IMR-90 (cell line): ENCODE measurements at places on chromosomes 12 and 14. TPM values are rescaled to one million over a fixed set of nuclear protein-coding genes. Genes with fewer than 3 reads are reported as not detected.

KCNK10 gene
- not detected in 2 replicates for total RNA-seq

NTS gene
- total RNA-seq, result not detected in 2 replicates

SCYL2 gene
- 52.0 and 67.2 TPM in 2 replicates for total RNA-seq

DNA sequence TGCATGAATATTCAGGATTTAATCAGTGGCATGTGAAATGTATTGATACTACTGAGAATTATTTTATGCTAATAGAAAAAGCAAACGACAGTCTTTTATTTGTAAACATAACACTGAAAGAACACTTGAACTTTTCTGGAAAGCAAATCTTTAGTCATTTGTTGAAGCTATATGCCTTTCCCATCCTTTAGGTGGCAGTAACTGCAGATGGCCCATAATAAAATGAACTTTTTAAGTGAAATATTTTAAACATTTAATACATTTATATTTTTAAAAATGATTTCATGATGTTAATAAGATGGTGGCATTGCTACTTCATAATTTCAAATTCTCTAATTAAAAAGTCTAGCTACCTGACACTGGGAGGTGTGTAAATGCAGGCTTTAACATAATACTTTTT lies 13.9 kb upstream of the KRR1 start:
- H3K36me3 ChIP-seq, result no peaks in the 10 kb centered on the region
- H3K4me3 ChIP-seq, result no peak overlapping the region
- H3K4me1 ChIP-seq, result peaks cover 11% of the 10 kb centered on the region
- no peaks in the 10 kb centered on the region for H3K27me3 ChIP-seq
- peak overlapping the region; percentile 16; the same call in 1 of the 2 replicates for H3K27ac ChIP-seq
- DNase-seq, result peak; percentile 36

DNA sequence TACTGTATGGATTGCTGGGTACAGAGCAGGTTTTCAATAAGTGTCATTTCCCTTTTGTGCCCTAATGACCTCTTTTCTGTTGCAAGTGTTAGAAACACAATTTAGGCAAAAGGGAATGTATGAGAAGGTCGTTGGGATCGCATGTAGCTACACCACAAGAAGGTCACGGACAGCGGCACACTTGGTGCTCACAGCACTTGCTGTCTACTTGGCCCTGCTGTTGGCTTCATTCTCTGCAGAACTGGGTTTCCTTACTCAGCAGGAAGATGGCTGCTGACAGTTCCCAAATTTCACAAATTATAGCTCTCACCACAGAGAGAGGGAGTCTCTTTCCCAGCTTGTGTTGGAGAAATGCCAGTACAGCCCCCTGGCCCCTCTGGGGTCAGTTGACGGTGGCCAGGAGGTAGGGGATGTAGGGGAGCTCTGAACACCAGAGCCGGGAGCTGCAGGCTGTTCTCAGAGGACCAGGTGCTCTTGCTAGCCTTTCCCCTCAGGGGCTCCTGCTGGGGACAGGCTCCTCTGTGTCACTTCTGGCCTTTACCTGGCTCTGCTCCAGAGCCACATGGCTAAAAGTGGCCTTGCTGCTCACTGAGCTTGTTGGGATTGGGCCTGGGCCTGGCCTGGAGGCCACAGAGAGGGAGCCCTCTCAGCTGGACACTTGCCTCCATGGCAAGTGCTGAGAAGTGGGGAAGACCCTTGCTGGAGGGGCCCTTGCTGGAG lies 50.9 kb upstream of the BCL7A start:
- no peak for DNase-seq
- H3K36me3 ChIP-seq, result peaks cover 13% of the 10 kb centered on the region; the same call in 1 of the 2 replicates
- no peaks in the 10 kb centered on the region for H3K27me3 ChIP-seq
- H3K4me1 ChIP-seq, result no peaks in the 10 kb centered on the region
- H3K27ac ChIP-seq, result no peak overlapping the region

DNA sequence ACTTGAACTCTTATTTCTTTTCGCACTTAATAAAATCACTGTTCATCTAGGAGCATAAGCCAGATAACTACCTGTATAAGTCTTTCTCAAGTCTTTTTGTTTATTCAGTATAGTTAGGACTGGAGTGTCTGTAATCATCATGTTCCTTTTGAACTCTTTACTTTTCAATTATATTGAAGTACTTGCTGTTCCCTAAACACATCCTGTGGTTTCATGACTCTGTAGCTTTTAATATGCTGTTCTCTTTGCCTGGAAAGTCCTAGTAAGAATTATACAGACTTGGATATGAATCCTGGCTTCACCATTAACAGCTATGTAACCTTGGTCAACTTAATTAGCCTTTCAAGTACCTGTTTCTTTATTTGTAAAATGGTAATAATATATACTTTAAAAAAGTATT lies 88.2 kb downstream of the CCDC91 start:
- H3K27ac ChIP-seq, result no peak overlapping the region
- no peaks in the 10 kb centered on the region for H3K27me3 ChIP-seq
- no peaks in the 10 kb centered on the region for H3K36me3 ChIP-seq
- H3K4me1 ChIP-seq, result no peaks in the 10 kb centered on the region
- H3K4me3 ChIP-seq, result no peak overlapping the region

- no peak within 1 kb of the TSS for H3K4me3 ChIP-seq
- no peak for DNase-seq
- H3K27ac ChIP-seq, result no peak within 1 kb of the TSS
- no peaks in the 10 kb centered on the region for H3K4me1 ChIP-seq
- H3K36me3 ChIP-seq, result no peaks in the 10 kb centered on the region
These were observed at the start of gene FAM181A for GRCh38 chr14:93926873-93927799. FAM181A (plus strand) TSS chr14:93927344; CDS start chr14:93928286, 942 bp downstream.

- no peaks in the 10 kb centered on the region for H3K27me3 ChIP-seq
- no peak overlapping the region for H3K27ac ChIP-seq
- H3K4me3 ChIP-seq, result no peak overlapping the region
- no peak for DNase-seq
These were observed 93.5 kb downstream of the LMNTD1 start for GRCh38 chr12:25459541-25459951.

- no peaks in the 10 kb centered on the region for H3K4me1 ChIP-seq
- H3K4me3 ChIP-seq, result no peak overlapping the region
- H3K27me3 ChIP-seq, result no peaks in the 10 kb centered on the region
- no peak for DNase-seq
- no peaks in the 10 kb centered on the region for H3K36me3 ChIP-seq
These were observed 397.1 kb downstream of the EGLN3 start for GRCh38 chr14:33553706-33554278.

DNA sequence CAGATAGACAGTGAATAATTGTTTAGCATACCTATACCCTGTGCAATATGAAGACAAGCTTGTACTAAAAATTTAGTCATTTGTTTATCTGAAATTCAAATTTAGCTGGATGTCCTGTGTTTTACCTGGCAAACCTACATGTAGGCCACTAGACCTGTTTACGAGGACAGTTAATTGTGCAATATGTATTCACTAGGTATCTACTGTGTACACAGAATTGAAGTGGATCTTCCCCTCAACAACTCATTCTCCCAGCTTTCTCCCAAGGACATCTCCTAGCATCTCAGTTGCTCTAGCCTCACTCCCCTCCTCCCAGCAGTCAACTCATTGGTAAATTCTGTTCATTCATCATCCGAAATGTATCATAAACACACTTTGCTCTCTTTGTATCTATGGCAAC lies 25.3 kb downstream of the AK7 start:
- peaks cover 5% of the 10 kb centered on the region for H3K27me3 ChIP-seq
- no peaks in the 10 kb centered on the region for H3K4me1 ChIP-seq
- DNase-seq, result no peak
- no peaks in the 10 kb centered on the region for H3K36me3 ChIP-seq
- H3K4me3 ChIP-seq, result no peak overlapping the region

DNA sequence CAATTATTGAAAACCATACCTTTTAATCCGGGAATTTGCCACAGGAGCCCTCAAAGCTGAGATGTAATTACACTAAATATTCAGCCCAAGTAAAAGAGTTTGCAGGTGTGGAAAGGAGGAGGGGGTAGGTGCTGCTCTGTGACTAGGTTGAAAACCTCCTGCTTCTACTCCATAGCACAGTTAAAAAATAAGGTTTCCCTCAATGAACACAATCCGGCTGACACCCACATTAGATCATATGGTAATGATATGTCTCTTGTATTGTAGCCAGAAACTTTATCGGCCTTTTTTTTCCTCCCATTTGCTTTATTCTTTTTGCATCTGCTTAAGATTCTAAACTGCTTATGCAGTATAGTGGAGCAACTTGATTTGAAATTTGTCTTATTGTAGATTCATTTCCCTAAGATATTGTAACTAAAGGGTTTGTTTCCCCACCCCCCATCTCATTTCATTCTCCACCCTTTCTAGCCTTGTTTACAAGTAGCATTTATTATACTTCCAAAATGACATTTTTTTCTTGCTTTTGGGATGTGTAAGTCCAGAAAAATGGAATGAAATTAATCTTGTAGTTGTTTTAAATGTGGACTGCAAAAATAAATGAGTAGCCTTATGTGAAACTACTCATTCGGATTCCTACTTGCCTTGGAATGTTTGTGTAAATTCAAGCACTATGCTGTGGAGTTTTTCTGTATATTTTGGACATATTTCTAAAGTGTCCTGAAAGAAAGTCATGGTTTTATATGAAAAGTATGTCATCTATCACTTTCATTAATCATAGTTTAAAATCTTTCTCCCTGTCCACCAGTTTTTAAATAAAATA lies at the start of gene DCN:
Gene DCN, minus strand, starts transcription at position 182 of the 820 bp plus-strand sequence. CDS start 4,265 bp downstream, outside the sequence.
- H3K27me3 ChIP-seq, result no peaks in the 10 kb centered on the region
- H3K36me3 ChIP-seq, result peaks cover 7% of the 10 kb centered on the region; the same call in 1 of the 2 replicates
- peaks cover 10% of the 10 kb centered on the region for H3K4me1 ChIP-seq
- H3K27ac ChIP-seq, result peak within 1 kb of the TSS; percentile 100
- peak within 1 kb of the TSS; percentile 94 for H3K4me3 ChIP-seq

DNA sequence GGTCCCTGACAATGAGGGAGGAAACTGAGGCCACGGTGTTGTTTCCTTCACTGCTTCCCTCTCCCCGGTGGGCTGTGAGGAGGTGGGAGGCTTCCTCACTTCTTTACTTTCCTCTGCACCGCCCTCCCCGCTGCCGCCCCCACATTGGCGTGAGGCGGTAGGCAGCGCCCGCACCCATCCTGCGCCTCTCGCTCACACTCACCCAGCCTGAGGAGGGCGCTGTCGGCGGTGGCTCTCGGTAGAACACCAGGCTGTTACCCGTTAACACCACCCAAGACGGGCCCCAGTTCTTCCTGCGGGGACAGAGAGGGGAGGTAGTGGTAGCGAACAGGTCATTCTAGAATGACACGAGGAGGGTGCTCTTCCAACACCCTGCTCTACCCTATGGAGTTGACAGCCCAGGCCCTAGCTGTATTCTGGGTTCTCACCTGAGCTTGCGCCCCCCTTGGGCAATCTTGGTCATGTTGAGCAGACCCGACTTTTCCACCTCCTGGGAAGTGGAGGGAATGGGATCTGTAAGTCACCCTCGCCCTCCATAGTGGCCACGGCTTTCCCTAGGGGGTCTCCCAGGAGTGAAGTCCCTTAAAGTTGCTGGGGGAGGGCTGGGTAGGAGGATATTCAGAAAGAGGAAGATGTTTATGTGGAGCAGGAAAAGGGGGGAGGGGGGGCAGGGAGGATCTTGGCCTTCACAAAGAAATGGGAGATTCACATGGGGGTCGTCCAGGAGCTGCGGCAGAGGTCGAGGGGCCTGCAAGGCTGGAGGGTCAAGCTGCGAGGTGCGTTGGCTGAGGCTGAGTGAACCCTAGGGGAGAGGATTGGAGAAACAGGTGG lies 3.3 kb downstream of the ARHGAP9 start:
- H3K36me3 ChIP-seq, result no peaks in the 10 kb centered on the region
- H3K27me3 ChIP-seq, result peaks cover 59% of the 10 kb centered on the region
- no peak for DNase-seq
